ENCODE measurements at places on chromosomes 7 and 10. TPM values are rescaled to one million over a fixed set of nuclear protein-coding genes. Genes with fewer than 3 reads are reported as not detected.

The SBDS gene
- 53.5 TPM for total RNA-seq

The RBP3 gene
- total RNA-seq: not detected

The ABCC2 gene
- total RNA-seq: 1.9 TPM

The CCL24 gene
- total RNA-seq: not detected

The HOXA4 gene
- 0.31 TPM for total RNA-seq

The CREB5 gene
- 5.6 TPM for total RNA-seq

The FAM25A gene
- not detected for total RNA-seq

DNA sequence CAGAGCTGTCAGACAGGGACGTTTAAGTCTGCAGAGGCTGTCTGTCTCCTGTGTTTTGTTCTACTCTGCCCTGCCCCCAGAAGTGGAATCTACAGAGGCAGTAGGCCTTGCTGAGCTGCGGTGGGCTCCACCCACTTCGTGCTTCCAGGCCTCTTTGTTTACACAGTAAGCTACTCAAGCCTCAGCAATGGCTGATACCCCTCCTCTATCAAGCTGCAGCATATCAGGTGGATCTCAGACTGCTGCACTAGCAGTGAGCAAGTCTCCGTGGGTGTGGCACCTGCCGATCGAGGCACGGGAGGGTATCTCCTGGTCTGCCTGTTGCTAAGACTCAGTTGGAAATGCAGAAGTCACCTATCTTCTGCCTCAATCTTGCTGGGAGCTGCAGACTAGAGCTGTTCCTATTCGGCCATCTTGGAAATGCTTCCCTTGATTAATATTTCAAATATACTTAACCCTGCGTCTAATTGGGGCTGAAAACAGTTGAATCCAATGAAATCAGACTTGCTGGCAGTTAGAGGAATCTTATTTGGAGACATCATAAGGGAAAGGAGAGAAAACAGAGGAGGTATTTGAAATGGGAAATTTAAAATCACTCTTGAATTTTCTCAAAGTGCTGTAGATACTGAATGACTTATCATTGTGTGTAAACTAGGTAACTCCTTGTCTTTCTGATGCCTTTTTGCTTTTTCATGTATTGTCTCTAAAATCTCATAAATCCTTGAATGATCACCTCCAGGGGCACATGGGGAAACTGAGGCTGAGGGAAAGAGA is 13.8 kb upstream of the CYP3A5 start:
- DNase-seq: no peak

DNA sequence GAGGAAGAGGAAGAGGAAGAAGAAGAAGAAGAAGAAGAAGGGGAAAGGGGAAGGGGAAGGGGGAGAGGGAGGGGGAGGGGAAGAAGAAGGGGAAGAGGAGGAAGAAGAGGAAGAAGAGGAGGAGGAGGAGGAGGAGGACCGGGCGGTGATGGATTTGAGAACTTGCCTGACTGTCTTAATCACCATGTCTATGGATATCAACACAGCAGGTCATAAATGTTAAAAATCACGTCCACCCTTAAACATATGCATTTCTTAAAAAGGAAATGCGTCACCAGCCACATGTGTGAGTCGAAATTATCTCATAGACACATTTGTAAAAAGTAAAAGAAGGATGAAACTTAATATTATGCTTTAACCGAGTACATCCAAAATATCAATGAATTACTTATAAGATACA is 42.1 kb upstream of the INSIG1 start:
- DNase-seq: no peak

DNA sequence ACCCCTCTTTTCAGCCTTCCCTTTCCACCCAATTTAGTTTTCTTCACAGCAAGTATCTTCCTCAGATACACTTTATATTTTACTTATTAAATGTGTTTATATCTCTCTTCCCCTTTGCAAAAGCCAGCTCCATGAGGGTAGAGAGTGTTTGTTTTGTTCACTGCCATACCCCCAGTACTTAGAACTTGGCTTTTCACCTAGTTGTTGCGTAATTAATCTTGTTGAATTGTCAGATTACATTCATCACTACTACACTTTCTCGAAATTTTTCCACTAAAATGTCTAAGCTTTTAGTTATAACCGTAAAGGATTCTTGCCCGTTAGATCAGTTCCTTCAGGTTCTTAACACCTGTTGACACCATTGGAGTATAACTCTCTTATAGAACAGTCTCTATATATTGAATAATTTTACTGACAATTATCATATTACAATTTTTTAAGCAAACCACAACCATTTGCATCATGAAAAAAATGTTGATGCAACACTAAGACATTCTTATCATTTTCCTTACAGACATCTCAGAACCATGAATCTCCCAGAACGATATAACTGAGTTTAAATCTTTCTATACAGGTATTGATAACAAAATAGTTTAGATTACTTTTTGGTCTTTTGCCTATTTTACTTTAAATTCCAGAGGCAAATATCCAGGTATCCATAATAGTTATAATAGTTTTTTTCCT is 29.9 kb downstream of the VWDE start:
- no peak for DNase-seq

- DNase-seq: no peak
These were observed 72.7 kb downstream of the STK17A start for GRCh38 chr7:43655584-43655983.

DNA sequence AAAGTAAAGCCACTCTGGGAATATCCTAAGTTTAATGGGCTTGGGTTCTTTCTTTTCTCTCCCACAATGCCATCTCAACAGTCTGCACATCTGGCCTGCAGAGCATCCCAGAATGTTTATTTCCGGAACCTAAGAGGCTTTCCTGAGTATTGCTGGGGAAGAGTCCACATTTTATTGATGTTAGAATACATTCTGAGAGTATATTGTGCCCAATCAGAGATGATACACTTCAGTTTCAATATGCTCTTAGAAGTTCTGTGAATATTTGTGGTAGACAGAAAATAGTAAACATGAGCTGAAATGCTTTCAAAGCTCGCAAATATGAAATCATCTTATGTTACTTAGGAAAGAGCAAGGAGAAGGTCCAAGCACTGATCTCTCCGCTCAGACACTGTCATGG is 200.6 kb downstream of the TWIST1 start:
- no peak for DNase-seq

DNA sequence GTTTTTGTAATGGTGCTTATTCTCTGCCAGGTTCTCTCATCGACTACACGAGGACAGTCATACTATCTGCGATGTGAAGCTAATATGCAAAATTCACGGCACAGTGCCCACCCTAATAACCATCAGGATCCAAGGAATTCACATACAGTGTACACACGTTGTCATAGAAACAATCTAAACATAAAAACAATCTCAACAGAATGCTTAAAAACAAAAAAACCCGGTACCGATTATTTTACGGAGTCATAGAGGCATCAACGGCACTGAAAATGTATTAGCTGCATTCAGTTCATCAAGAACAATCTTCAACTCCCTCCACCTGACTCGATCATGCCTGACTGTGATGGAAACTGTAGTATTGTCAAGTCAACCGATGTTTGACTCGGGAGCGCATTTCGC is 628 bp downstream of the MRPS33 start:
- no peak for DNase-seq

DNA sequence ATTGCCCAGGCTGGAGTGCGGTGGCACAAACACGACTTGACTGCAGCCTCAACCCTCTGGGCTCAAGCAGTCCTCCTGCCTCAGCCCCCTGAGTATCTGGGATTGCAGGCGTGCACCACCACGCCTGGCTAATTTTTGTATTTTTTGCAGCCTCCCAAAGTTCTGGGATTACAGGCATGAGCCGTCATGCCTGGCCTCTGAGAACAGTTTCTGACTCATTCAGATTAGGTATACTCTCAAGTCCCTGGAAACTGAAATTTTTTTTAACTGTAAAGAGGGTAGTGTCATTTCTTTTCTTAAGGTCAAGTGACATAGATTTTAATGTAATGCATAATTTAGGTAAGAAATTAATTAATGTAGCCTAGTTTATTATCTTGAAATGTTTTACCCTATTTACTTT is 104.7 kb downstream of the SEPTIN7 start:
- no peak for DNase-seq

- DNase-seq: no peak
These were observed 63.6 kb upstream of the IFRD1 start for GRCh38 chr7:112386619-112387018.

DNA sequence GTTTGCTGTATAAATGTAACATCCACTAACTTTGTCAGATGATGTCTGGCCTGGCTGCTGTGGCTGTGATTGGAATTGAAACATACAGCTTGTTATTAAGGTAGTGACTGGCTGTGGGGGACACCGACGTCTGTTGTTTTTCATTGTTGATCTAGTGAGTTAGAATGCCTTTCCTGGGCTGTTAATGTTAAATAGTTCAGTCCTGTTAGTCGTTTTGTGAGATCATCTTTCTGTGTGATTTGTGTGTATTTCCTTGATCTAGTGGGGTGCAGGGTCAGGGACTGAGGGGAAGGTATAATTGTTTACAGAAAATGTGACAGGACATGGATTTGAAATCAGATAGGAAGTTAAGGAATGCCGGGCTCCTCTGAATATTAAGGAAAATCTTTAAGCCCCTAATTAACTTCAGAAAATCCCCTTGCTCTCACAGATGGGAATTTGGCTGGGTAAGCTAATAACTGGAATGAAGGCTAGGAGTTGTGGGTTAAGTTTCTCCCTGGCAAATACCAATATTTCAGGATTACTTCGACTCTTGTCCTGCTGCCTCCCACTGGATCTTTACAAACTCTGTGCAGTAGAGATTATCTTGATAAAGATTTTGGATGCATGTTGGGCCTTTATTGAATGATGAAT is 163.1 kb downstream of the AUTS2 start:
- DNase-seq: no peak

GRCh38 chr10:102281102-102281487 is 35.8 kb downstream of the GBF1 start:
- no peak for DNase-seq

GRCh38 chr10:124688889-124689670 is 55.1 kb downstream of the FAM53B start:
- DNase-seq: no peak

Data from endothelial cell (in vitro differentiated cells).